Stimulated activated CD4-positive, alpha-beta T cell treated with anti-CD3 and anti-CD28 coated beads, Interleukin-4, amount 100 ng/mL, for 48 hours (primary cell): ENCODE measurements at places on chromosomes 3 and 15.

GRCh38 chr3:79187426-79187825 lies 580.4 kb downstream of the ROBO1 start:
- DNase-seq = no peak

- DNase-seq = no peak
Measured at GRCh38 chr15:44501768-44502366, 35.1 kb upstream of the EIF3J start.

DNA sequence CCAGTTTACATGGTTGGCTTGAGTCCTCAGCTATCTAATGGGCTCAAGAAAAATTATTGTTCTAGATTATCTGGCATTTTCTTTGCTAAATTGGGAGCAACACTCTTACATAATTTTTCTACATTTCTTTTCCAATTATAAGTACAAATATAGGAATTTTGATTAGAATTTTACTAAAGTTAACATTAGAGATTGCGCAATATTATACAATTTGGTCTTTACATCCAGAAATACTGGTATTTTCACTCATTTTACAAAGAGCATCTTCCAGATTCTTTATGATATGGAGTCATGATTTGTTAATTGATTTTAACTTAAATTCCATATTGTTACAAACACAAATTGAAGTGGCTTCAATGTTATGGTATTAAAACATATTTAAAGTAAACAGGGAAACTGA lies 19.7 kb upstream of the GOLGB1 start:
- DNase-seq = no peak

DNA sequence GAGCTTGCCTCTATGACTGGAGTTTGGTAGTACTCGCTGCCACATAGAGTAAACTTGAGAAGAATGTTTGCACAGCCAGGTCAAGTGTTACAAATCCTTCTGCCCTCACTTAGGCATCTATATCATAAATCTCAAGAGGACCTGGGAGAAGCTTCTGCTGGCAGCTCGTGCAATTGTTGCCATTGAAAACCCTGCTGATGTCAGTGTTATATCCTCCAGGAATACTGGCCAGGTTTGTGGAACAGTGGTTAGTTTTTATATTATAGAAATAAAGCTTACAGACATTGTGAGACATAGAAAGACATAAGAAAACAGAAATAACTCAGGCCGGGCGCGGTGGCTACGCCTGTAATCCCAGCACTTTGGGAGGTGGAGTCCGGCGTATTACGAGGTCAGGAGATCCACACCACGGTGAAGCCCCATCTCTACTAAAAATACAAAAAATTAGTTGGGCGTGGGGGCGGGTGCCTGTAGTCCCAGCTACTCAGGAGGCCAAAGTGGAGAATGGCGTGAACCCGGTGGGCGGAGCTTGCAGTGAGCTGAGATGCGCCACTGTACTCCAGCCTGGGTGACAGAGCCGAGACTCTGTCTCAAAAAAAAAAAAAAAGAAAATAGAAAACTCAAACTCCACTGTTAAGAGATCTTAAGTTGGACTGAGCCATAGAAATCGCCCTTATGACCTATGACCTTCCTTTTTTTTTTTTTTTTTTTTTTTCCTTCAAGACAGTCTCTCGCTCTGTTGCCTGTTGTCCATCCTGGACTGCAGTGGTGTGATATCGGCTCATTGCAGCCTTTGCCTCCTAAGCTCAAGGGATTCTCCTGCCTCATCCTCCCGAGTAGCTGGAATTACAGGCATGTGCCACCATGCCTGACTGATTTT lies 2.2 kb downstream of the RPSA start:
- DNase-seq = peak; percentile 56

GRCh38 chr3:124347418-124347817 lies 355.5 kb upstream of the ROPN1 start:
- DNase-seq = no peak

DNA sequence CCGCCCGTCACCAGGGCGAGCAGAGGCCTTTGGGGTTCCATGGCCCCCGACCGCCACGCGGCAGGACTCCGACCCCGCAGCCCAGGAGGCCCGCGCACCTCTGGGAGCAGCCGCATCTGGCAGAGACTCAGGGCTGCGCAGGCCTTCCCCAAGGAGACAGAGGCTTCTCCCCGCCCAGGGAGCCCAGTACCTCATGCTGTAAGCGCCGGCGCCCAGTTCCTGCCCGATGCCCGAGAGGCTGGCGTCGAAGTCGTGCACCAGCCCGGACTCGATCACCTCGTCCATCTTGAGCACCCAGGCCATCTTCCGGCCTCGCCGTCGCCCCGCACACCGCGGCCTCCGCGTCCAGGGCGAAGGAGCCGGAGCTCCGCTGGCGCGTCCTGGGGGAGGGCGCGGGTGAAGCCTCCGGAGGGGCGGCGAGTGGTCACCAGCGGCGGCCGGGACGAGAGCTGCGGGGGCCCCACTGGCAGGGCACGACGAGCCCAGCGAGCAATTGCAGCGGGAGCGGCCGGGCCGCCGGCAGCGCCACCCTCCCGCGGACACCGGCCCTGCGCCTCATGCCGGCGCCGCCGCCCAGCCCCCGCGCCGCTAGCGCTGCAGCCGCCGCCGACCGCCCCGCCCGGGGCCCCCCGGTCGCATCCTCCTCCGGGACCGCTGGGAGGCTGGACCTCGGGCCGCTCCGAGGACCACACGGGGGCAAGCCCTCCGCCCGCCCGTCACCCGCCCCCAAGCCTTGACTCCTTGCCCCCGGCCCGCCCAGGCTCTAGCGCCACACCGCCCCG lies 468 bp downstream of the UBP1 start:
- peak; percentile 32 for DNase-seq

GRCh38 chr3:161050935-161051334 lies 54.2 kb downstream of the B3GALNT1 start:
- DNase-seq = no peak

- DNase-seq = no peak
Measured at GRCh38 chr15:64571857-64572291, 111.5 kb downstream of the ZNF609 start.

- DNase-seq = no peak
Measured at GRCh38 chr3:55017876-55018275, 90.0 kb upstream of the LRTM1 start.

DNA sequence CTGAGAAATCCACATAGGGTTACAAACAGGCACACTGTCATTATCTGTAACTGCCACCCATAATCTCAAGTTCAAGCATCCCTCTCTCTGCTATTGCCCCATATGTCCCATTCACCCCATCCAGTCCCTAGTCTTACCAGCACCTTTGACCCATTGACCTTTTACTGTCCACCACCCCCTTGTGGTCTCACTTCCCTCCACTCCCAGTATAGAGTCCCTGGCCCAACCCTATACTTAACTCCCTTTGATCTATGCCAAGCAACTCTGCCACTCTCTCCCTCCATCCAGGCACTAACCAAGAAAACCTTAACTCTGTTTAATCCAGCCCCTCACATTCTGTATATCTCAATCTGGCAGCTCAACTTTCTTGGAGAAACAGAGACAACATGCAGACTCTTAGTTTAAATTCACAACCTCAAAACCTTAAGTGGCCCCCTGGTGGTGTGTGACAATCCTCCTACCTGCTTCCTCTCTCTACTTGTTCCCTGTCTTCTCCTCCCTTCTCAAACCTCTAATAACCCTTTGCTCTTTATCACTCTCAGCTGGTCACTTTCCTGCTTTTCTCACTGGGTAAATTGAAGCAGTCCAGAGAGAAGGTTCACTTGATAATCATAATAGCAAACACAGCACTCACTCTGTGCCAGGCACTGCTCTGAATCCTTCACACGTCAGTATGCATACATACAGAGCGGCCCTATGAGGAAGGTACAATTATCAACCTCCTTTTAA lies 162.7 kb downstream of the STT3B start:
- peak; percentile 22 for DNase-seq

GRCh38 chr3:78258798-78259197 lies 1218.9 kb downstream of the ROBO2 start:
- DNase-seq = no peak

DNA sequence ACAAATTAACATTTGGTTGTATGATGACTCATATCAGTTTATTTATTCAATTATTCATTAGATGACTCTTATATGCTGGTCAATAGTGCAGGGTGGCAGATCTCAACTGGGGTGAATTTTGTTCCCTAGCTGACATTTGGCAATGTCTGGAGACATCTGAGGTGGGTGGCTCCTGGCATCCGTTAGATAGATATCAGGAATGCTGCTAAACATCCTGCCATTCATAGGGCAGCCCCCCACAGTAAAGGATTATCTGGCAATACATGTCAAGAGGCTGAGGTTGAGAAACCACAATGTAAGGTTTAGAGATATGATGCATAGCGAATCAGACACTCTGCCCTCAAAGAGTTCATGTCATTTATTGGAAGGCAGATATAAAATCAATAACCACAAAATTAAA lies 719.9 kb downstream of the CADM2 start:
- no peak for DNase-seq

GRCh38 chr3:114498539-114499370 lies 204.9 kb downstream of the TIGIT start:
- DNase-seq = no peak

DNA sequence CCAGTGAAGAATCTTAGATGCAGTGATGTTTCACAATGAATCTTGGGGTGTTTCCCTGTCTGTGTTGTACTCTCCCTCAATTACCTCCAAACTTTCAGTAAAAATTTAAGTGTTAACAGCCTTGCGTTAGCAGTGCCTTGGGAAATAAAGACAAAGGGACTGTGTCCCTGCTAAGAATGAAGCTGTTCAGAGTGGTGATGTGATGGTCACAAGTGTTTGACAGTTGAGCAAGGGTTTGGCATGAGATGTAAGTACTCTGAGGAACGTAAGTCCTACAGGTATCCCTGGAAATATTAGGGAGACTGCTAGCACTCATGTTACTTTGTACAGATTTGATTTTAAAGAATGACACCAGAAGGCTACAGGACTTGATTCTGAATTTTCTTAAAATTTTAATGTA lies 304.3 kb upstream of the DPH6 start:
- no peak for DNase-seq

GRCh38 chr3:187798531-187799530 lies 53.6 kb upstream of the BCL6 start:
- no peak for DNase-seq

DNA sequence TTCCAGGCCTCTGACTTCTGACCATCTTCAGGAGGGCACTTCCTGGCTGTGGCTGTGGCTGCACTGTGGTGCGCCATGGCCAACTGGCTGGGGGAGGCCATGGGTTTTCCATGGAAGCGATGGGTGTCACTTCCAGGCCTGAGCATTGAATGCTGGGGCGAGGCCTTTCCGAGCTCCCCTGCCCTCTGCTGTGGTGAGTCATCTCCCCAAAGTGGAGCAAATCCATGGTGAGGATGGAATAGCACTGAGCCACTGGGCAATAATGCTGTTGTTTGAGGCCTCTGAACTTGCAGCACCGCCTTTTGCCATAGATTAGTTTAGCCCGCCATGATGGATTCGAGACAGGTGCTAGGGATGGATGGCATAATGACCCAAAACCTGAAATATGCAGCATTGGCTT lies 155.5 kb downstream of the GABRG3 start:
- no peak for DNase-seq

GRCh38 chr3:101166150-101166549 lies 154.2 kb downstream of the IMPG2 start:
- no peak for DNase-seq

- DNase-seq = no peak
Measured at GRCh38 chr3:157073810-157074209, 86.1 kb downstream of the CCNL1 start.

DNA sequence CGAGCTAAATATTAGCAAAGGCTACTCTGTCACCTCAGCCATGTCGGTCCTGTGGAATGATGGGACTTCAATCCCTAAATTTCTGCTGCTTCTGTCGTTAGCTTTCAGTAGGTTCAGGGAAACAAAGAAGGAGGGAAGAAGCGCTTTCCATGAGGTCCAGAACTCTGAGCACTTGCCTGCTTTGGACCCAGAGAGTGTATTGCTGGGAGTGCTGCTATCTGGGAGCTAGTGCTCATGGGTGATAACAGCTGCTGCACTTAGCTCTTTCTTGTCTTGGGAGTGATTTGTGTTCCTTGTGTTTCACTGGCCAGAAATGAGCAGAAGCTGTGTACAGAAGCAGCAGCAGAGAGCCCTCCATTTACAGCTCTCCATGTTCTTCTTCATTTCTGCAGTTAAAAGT lies 369.8 kb downstream of the DIPK2A start:
- DNase-seq = no peak

DNA sequence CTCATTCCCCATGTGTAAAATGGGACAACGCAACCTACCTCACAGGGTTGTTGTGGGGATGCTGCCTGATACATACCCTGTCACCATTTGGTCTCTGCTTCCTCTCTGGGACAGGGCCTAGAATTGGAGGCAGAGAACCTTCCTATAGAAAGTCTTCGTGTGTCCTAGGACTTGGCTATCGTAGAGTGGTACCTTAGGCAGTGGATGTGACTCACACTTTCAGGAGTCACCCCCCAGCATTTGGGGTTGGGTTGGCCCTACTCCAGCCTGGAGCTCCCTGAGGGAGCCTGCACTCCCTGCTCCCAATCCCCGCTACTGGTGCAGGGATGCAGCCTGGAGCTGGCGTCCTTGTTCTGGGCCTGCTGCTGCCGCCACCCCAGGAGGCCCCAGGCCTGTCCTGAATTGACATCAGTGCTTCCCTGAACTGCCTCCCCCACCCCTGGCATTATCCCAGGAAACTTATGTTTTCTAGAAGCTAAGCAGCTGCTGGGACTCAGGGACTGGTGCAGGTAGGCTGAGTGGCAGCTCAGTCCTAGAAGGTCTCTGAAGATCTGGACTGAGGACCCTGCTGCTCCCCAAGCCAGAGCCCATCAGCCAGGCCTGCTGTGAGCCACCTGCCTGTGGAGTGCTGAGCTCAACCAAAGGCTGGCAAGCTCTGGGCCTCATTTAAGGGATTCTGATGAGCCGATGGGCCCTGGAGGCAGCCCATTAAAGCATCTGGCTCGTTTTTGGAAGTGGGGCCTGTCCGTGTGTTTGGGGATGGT lies 9.9 kb downstream of the C15orf39 start:
- no peak for DNase-seq

DNA sequence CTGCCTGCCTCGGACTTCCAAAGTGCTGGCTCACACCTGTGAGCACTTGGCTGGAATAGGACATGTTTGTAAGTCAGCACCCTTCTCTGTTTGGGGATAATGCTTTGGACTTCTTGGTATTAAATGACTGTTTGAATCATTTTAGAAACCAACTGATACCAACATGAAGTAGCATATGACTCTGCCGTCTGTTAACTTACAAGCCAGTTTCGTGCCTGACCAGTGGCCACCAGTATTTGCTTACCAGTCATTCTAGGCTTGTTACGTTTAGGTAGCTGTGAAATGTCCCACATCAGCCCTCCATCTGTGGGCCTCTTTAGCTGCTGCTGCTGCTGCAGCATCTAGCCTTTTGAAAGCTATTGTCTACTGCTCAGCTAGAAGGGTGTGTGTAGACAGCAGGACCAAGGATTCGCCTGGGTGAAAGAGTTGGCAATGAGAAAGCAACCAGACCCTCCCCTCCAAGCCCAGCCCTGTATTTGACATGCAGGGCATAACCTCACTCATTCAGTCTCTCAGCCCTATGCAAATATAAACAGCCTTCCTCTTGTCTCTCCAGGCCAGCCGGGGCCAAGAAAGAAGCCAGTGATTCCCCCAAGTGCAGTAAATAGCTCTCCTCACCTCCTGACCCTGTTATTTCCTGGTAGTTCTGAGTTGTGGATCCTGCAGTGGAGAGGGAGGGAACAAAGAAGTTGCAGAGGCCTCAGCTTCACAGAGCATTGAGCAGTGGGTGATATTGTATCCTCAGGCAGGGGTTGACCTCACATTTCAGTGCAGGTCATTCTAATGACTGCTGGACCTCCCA lies 51.0 kb downstream of the NKIRAS1 start:
- DNase-seq = no peak

GRCh38 chr3:35651851-35652250 lies 12.5 kb downstream of the ARPP21 start:
- DNase-seq = no peak

GRCh38 chr3:150055332-150055731 lies 84.6 kb upstream of the PFN2 start:
- DNase-seq = no peak

- no peak for DNase-seq
Measured at GRCh38 chr3:143035466-143036211, 34.3 kb downstream of the U2SURP start.
